ENCODE measurements at places on chromosomes 1 and 21.

- peak; percentile 34 for DNase-seq
These were observed 27.5 kb downstream of the SLC2A1 start for GRCh38 chr1:42931108-42931539.

GRCh38 chr1:214473862-214474261, 77.5 kb downstream of the PTPN14 start:
- no peak for DNase-seq

- peak; percentile 37 for DNase-seq
These were observed 32.1 kb upstream of the EPHX4 start for GRCh38 chr1:91997607-91998195.

- no peak for DNase-seq
These were observed 81.8 kb downstream of the NOTCH2 start for GRCh38 chr1:119987686-119988085.

- DNase-seq = no peak
These were observed 2.0 kb upstream of the LMNA start for GRCh38 chr1:156112276-156113137.
